ENCODE measurements at places on chromosomes 3 and 15.
A peak's percentile ranks its signal among the peaks of the same experiment; 100 is the strongest.

DNA sequence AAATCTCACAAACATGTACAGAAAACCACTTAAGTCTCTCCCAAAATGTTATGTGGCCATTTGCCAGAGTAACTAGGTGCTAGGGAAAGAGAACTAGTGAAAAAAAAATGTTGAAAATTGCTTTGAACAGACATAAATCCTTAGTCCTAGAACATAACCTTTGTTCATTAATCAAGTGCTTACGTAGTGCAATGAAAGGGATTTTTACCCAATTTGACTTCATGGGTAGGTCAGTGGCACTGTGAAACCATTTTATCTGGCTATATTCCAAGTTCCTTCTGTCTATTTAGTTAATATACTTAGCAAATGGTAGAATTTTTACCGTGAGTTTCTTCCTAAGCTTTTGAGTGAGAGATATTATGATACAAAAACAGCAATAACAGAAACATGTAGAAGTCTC lies 209.4 kb downstream of the DIPK2A start:
- no peak for DNase-seq

GRCh38 chr3:43997316-43997715 lies 244.4 kb upstream of the TOPAZ1 start:
- no peak for DNase-seq

DNA sequence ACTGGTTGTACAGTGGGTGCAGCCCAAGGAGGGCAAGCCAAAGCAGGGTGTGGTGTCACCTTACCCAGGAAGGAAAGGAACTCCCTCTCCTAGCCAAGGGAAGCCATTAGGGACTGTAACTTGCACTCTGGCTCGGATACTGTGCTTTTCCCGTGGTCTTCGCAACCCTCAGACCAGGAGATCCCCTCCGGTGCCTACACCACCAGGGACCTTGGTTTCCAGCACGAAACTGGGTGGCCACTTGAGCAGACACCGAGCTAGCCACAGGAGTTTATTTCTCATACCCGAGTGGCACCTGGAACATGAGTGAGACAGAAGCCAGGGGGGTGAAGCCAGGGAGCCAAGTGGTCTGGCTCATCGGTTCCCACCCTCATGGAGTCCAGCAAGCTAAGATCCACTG lies 90.7 kb downstream of the ZBBX start:
- DNase-seq, result no peak

DNA sequence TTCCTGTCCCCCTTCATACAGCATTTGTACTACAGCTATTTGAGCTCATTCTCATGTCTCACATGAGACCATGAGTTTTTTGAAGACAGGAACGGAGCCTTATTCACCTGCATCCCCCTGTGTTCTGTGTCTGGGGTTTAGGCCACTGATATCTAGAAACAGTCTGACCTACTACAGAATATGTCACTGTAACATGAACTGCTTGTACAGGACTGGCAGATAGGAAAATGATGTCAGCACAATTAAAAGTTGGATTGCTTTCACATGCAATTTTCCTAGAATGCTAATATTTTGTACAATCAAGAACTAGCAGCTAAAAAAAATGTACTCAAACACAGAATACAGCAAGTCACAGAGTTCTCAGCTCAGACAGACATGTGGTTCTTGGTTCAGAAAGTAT lies 90.8 kb upstream of the FGF12 start:
- no peak for DNase-seq

GRCh38 chr3:5583920-5584319 lies 396.4 kb downstream of the EDEM1 start:
- no peak for DNase-seq

DNA sequence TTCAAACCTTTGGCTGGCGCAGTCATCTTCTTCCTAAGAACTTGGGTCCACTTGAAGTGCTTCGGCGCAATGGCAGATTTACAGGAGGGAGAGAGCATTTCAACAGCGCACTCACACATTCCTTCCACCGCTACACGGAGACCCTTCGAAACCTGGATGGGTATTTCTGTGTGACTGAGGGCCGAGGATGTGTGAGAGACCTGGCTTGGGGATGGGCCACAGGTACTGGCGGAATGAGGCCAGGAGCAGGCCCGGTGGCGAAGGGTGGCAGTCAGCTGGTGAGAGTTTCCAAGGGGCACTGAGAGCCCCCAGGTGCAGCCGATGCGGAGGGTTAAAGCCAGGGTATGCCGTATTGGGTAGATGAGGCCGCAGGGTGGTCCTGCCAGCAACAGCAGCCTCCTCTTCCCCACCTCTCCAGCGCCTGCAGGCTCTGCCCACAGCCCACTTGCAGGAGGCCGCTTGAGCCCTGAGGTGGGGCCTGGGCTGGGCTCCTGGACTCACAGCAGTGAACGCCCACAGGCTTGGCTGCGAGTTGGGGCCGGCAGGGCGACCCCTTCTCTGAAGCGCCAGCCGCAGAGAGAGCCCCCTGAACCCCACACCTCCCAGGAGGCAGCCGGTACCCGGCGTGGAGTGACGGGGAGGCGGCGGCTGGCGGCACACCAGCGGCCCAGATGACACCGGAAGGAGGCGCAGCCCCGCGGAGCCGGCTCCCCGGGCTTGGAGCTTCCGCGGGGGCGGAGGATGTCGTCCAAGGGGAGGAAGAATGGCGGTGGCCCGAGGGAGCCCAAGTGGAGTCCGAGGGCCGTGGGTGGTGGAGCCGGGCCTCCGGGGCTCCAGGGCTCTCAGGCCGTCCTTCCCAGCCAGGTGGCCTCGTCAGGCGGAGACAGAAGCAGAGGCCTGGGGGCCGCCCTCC lies 166.5 kb downstream of the NSMCE3 start:
- no peak for DNase-seq

- no peak for DNase-seq
These were observed 87.8 kb upstream of the MDFIC2 start for GRCh38 chr3:70400194-70400593.

DNA sequence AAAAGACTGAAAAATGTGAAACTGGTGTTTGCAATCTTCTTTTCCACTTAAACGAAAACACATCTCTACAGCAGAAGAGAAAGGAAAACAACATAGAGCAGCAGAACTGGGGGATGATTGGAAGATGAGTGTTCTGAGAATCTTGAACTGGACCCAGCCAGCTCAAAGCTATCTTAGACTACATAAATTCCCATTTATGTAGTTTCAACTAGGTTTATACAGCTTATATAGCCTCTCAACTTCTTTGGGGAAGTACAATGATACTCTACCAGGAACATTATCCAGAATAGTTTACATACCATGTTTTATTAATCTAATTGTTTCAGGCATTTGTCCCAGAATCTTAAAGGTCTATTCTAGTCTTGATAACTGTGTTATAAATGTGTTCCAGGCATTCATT lies 658.2 kb upstream of the LMCD1 start:
- DNase-seq, result no peak

GRCh38 chr3:38109580-38110313 lies 27.2 kb downstream of the ACAA1 start:
- DNase-seq, result no peak

DNA sequence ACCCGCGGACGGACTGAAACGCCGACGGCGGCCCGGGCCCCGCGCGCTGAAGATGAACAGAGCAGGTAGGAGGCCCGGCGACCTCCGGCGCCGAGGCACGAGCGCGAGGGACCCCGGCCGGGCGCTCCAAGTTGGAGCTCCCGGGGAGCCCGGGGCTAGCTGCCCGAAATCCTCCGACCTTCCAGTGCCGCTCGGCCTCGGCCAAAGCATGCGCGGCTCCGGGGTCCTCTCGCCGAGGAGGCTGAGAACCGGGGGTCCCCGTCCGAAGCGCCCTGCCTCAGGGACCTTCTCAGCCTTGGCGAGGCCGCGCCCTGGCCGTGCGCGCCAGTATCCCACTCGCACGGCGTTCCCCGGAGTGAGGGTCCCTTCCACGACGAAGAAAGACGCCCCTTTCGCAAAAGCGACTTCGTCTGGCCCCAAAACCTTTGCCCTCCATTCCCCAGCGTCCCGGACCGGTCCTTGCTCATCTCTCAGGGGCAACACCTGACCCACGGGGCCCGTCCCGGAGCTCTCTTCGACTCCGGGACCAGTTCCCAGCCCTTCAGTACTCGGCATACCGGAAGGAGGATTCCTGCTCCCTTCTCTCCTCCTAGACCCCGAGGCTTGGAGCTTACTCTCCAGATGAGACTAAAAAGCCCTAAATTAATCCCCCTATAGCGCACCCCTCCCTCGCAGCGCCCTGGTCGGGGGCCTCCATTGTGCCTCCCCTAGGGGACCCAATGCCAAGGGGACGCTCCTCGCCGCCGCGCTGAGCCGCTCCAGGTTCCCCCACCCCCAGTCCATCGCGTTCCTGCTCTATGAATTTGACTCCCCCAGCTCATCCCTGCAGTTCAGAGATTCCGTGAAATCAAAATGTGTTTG lies 7.7 kb upstream of the FGD5 start:
- no peak for DNase-seq

DNA sequence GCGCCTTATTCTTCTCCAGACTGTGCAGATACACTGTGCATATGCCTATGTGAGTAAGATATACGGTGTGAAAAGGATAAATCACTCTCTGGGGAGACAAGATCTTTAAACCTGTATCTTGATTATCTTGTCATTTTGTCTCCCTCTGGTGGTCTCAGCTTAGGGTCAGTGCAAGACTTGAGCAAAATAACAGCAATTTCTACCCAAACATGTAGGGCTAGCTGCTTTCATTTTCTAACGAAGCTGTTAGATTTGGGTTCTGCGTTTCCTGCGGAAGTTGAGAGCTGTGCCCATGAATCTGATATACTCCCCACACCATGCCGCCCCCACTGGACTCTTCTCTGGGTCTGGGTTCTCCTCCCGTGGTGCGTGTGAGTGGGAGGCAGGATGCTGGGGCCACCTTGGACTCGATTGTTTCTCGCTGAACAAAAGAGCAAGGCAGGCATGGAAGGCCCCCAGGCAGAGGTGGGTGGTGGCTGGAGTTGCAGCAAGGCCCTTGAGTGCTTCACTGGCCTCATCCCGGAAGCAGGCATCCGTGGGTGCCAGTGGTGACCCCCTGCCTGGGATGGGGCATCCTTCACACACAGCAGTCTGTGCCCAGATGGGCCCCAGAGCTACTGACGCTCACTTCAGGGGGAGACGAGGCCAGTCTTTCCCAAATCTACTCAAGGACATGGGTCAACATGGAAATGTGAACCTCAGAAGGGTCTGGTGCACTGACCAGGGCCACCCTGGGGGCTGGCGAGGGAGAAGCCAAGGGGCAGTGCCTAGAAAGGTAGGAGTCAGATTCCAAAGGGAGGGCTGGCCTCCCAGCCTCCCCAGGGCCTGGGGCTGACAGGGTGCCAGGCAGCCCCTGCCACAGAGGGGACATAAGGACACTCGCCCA lies 179.6 kb downstream of the NSMCE3 start:
- no peak for DNase-seq

DNA sequence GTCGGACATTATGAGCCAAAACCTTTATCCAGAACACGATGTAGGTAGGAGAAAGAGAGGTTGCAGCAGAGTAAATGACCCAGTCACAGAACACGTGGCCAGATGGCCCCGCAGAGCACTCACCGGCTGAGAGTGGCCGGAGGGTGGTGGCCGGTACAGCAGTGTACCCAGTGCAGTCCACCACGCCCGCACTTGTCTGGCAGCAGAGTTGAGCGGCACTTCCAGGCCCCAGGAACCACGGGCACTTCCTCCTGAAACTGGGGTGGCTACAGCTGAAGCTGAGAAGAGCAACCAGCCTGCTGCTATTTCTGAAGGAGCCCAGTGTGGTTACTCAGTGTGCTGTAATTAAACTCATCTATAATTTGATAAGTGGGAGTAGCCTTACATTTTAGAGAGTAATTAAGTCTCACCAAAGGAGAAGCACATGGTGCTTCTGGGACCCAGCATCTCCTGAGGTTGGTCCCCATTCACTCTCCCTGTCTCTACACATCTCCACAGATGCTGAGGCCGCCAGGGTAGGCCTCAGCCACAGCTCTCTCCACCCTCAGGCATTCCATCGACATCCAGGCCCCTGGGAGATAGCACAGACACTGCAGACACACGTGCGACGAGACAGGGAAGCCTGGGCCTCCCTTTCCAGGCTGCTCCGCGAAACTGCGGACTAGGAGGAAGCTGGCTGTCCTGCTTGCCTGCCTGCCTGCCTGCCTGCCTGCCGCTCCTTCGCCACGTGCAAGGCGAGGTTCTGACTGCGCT lies 49.8 kb downstream of the BDH1 start:
- no peak for DNase-seq

GRCh38 chr3:149270180-149270579 lies 48.6 kb upstream of the CP start:
- DNase-seq, result no peak

GRCh38 chr15:31302029-31302657 lies 24.5 kb upstream of the KLF13 start:
- no peak for DNase-seq

GRCh38 chr3:102135316-102135715 lies 286.0 kb downstream of the NFKBIZ start:
- no peak for DNase-seq

GRCh38 chr3:129530251-129530791 lies 1.9 kb downstream of the RHO start:
- DNase-seq, result no peak

- peak; percentile 85 for DNase-seq
These were observed 45.0 kb downstream of the TNK2 start for GRCh38 chr3:195863121-195864061.

GRCh38 chr3:197828-198491 lies 1.4 kb downstream of the CHL1 start:
- peak; percentile 25 for DNase-seq

- no peak for DNase-seq
These were observed 105.4 kb downstream of the ADCY5 start for GRCh38 chr3:123343296-123344174.

DNA sequence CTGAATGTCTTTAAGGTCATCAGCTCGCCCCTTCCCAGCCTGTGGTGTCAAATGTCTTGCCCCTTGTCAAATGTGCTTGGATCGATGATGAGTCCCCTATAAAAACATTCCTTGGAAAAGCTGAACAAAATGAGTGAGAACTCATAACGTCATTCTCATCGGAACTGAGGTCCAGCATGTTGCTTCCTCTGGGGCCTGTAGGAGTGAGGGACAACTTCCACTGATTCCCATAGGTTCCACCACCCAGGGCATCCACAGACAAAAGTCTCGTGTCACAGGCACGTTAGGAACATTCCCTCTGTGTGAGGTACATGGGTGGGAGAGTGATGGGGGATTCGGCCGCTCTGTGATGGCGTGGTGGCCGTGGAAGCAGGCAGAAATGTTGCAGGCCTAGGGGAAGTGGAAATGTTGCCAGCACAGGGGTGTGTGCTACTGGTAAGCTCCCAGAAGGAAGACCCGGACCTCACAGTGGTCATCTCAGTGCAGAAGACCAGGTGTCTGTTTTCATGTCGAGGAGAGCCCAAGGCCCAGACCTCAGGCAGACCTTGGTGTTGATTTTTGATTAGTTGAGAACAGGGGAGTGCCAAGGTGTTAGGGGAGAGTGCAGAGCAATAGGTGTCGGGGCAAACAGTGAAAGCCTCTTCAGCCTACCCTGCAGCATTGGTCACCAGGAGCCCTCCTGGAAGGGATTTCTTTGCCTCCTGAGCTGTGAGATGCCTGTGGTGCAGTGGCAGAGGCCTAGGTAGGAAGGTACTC lies 96.8 kb downstream of the SNRPN start:
- DNase-seq, result no peak

Measured in anterior cingulate cortex (tissue), 58 donors.